ENCODE measurements at places on chromosomes 2 and 18.

DNA sequence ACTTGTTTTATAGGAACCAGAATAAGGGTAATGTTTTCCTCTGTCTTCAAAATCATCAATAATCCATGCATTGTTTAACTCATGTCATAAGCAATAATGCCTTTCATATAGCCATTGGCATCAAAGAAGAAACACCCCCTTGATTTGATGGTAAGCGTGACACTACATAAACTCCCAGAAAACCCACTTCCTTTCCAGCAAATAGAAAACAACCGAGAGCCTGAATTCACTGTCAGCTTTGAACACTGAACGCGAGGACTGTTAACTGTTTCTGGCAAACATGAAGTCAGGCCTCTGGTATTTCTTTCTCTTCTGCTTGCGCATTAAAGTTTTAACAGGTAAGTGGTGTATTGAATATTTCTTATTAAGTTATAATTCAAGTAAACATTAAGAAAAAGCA is at the start of gene ICOS:
Gene ICOS, plus strand, starts transcription at position 229 of the 400 bp plus-strand sequence. Its CDS starts 52 bp downstream, at position 281.
- DNase-seq = no peak

- DNase-seq = no peak
These were observed 10.0 kb upstream of the ASAP2 start for GRCh38 chr2:9196637-9197036.

DNA sequence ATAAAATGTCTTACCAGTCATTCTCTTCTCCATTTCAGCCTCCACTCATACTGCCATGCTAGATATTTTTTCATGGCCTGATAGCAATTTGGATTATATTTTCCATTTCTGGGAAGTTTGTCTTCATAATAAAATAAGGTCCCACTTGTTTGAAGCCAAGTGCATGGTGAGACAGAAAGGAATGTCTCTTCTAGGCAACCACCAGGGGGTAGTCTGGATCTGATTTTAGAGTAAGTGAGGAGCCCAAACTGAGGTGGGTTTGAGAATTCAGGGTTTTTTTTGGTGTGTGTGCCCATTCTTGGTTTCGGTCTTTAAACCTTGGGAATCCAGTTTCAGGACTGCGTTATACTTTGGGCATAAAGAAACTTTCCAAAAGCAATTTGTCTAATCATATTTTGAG is 315.5 kb downstream of the RPRM start:
- peak; percentile 38 for DNase-seq

DNA sequence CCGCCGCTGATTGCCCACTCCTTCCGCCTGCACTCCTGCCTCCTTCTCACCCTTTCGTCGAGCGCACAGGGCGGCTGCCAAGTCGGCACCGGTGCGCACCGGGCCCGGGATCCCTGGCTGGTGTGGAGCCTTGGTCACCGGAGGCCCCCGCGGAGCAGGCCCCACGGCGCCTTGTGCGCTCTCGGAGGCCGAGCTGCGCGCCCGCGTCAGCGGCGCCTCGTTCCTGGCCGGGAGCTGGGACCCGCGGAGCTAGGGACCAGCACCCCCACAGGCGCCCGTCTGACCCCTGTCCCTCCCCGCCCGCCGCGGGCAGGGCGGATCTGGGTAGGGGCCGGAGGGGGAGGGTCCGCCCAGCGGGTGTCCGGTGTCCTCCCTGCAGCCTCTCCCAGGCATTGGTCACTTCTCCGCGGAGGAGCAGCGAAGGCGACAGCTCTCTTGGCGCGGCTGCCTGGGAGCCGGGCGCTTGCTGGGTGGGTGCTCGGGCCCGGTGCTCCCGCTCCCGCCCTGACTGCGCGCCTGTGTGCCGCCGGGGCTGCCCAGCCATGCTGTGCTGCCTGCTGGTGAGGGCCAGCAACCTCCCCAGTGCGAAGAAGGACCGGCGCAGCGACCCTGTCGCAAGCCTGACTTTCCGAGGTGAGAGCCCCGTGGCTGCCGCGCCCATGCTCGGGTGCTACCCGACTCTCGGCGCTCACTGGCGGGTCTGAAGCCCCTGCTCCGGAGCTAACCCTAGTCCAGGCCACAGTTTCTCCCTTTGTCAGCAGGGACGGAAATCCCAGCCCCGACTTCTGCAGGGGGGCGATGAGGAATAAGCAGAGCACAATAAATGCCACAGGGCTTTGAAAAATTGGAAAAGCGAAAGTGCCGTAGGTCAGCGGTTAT is 13.2 kb downstream of the DYSF start:
- DNase-seq = peak; percentile 50

- no peak for DNase-seq
These were observed 425.3 kb downstream of the THSD7B start for GRCh38 chr2:137190411-137191195.

- DNase-seq = no peak
These were observed 79.9 kb downstream of the SH3RF3 start for GRCh38 chr2:109208951-109209335.

DNA sequence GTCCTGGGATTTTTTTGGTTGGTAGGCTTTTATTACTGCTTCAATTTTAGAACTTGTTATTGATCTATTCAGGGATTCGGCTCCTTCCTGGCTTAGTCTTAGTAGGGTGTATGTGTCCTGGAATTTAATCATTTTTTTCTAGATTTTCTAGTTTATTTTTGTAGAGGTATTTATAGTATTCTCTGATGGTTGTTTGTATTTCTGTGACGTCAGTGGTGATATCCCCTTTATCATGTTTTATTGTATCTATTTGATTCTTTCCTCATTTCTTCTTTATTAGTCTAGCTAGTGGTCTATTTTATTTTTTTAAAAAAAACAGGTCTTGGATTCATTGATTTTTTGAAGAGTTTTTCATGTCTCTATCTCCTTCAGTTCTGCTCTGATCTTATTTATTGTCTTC is 193.3 kb upstream of the MAP2 start:
- DNase-seq = no peak

DNA sequence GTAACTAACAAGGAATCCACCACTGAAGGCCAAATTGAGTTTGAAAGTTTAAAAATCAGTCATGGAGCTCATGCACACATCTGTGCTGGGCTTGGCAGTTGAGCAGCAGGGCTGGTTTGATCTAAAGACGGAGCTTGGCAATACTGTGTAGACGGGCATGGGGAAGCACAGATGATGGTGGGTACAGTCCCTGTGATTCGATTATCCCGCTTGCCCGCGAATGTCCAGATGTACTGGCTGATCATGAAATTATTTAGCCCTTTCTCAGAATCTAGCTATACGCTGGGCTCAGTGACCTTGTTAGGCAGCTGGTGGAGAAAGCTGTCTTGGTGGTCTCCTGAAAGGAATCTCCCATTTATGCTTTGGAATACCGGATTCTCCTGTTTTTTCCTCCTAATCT is 74.8 kb upstream of the SOX11 start:
- no peak for DNase-seq

- peak; percentile 82 for DNase-seq
These were observed 31.8 kb upstream of the NTSR2 start for GRCh38 chr2:11701751-11702301.

DNA sequence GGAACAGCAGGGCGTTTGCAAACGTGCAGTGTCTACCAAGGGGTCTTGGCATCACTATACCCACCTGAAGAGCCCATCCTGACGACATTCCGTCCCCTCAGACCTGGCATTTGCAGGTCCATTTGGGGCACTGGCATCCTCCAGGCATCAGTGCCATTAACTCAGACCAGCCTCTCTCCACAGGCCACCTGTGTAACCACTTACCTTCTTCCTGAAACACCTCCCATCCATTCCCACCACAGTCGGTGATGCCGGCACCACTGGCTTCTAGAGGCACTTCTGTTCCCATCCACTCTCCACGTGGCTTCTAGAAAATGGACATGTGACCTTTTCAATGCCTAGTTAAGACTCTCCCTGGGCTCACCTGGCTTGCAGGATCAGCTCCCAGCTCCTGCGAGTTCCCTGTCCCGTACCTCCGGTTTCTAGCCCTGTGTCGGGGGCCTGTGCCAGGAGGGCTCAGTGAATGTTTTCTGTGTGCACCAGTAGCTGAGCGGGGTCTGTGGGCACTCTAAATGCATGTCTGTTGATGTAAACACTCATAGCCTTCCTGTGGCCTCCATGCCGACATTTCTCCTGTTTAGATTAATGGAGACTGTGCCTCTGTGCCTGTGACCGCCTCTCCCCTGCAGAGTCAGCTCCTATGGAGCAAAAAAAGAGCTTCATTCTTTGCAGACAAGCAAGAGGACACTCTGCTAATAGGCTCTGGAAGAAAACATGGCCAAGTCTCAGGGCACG is 458.0 kb upstream of the HS6ST1 start:
- no peak for DNase-seq

DNA sequence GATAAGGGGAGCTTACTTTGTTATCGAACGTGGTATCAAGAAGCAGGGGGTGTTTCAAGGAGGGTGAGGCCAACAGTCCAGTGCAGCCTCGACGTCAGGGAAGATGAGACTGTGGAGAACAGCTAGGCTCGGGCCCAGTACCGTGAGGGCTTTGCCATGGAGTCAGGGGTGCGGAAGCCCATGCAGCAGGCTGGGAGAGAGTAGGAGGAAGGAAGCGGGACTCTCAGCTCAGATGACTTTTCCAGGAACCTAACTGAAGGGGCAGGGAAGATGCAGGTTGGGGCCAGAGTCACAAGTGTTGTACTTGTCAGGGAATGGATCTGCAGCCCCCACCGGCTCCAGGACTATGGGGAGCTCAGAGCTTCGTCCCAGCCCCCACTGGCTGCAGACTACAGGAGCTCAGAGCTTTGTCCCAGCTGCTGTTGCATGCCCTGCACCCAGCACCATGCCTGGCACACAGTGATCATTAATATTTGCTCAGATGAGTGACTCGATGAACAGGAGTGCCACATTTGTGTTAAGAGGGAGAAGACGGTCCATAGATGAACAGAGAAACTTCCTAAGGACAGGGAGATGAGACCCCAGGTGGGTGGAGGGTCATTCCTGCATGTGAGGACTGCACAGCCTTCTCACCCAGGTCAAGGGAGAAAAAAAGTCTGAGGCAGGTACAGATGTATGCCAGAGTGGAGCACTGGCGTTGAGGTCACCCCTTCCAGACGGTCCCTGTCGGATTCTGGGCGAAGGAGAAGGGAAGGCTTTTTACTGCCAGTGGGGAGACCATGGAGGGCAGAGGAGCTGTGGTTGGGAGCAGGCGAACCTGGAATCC is 36.4 kb downstream of the PTGR3 start:
- no peak for DNase-seq

GRCh38 chr2:29041161-29041660 is 33.1 kb downstream of the PCARE start:
- no peak for DNase-seq

- no peak for DNase-seq
These were observed 18.2 kb downstream of the IGFBP2 start for GRCh38 chr2:216651351-216651881.

- no peak for DNase-seq
These were observed 9.4 kb upstream of the AGFG1 start for GRCh38 chr2:227462462-227462951.

DNA sequence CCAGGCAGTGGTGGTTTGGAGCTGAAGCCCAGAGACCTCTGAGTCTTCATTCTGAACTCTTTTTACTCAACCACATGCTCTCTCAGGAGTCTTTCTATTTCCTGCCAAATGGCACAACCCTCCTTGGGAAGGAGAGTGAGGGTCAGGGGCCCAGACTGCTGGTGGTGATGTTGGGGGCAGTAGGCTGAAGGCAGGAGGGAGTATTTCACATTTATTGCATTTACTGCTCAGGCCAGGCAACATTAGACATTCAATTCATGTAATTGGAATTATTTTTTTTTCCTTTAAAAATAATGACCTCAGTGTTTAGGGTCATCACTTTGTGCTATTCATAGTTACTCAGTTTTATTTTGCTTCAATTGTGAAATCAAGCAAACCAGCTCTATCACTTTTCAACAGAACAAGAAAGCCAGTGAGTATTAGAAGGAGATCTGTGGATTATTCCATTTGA is 311.3 kb upstream of the NT5C1B start:
- DNase-seq = no peak

- DNase-seq = no peak
These were observed 121.3 kb upstream of the DDX18 start for GRCh38 chr2:117693154-117693553.

- DNase-seq = peak; percentile 21
These were observed 871 bp upstream of the ALS2 start for GRCh38 chr2:201781557-201782051.

DNA sequence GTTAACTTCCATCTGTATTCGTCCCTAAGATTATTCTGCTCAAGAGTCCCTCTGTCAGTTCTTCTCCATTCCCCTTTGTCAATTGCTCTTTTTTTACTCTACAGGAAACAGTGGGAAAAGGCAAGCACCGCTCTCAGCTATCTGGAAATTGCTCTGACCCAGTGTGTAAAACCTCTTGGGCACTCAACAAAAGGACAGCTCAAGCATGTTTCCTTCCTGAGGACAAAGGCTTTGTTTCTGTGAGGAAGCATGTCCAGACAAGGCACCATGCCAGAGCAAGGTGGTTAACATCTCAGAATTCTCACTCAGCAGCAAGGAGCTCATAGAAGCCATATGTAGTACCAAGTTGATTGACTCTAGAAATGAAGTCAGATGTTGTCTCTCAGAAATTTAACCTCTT is 735.6 kb downstream of the TSN start:
- DNase-seq = no peak

DNA sequence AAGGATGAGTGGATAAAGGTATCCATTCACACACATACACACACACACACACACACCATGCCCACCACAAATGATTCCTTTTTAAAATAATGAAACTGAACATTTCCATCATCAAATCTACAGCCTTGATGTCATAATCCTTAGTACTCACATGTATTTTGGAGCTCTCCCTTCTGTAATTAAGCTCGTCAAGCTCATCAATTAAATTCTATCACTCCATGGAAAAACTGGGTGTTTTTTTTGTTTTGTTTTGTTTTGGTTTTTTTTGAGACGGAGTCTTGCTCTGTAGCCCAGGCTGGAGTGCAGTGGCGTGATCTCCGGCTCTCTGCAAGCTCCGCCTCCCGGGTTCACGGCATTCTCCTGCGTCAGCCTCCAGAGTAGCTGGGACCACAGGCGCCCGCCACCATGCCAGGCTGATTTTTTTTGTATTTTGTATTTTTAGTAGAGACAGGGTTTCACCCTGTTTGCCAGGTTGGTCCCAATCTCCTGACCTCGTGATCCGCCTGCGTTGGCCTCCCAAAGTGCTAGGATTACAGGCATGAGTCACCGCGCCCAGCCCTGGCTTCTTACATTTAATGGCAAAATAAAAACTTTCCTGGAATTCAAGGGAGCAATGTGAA is 78.6 kb upstream of the RGPD4 start:
- no peak for DNase-seq

- DNase-seq = no peak
These were observed 61.5 kb upstream of the FAM98A start for GRCh38 chr2:33660416-33661123.
